ENCODE measurements at places on chromosomes 4 and X. TPM values are rescaled to one million over a fixed set of nuclear protein-coding genes. Genes with fewer than 3 reads are reported as not detected.

DNA sequence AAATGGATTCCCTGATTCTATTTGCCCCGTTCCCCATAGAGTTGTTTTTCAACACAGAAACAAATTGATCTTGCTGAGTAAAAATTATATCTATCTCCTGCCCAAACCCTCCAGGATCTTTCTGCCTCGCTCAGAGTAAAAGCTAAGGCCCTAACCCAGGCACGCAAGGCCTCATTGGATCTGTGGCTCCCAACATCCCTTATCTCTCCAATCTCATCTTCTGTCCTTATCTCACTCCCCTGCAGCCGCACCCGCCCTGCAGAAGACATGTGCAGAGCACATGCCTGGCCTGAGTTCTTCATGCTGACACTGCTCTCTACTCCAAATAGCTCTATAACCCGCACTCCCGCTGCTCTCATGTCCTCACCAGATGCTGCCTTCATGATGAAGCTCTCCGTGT, 543.8 kb upstream of the ZFP42 start:
- no peak for DNase-seq

DNA sequence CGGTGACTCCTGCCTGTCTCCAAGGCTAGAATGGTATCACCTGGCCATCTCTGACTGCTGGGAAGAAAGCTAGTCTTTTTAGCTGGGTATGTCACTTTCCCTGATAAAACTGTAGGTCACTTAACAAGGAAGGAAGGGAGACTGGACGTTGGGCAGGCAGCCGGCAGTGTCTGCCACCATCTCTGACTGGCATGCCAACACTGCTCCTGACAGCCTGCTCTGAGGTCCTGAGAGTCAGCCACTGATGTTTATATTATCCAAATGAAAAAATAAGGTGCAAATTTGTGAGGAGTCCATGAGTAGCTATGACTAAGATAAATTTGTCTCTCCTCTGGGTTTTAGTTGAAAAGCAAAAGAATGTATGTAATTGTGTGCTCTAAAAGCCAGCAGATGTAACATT, 77.2 kb downstream of the SNX25 start:
- DNase-seq: no peak

DNA sequence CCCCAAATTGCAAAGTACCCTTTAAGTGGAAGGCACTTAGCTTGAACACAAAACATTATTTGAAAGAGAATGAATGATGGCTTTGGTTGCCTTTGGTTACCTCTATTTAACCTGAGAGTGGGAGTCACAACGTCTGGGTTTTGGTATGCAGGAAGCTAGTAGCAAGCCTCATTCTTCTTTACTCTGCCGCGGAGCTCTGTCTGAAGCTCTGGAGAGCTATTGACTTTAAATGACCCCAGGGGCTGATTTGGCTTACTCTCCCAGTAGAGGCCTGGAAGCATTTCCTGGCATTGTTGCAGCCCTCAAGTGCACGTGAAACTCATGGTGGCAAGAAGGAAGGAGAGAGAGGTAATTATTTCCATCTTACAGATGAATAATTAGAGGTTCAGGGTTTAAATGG, 81.8 kb upstream of the MAGEA4 start:
- DNase-seq: no peak

DNA sequence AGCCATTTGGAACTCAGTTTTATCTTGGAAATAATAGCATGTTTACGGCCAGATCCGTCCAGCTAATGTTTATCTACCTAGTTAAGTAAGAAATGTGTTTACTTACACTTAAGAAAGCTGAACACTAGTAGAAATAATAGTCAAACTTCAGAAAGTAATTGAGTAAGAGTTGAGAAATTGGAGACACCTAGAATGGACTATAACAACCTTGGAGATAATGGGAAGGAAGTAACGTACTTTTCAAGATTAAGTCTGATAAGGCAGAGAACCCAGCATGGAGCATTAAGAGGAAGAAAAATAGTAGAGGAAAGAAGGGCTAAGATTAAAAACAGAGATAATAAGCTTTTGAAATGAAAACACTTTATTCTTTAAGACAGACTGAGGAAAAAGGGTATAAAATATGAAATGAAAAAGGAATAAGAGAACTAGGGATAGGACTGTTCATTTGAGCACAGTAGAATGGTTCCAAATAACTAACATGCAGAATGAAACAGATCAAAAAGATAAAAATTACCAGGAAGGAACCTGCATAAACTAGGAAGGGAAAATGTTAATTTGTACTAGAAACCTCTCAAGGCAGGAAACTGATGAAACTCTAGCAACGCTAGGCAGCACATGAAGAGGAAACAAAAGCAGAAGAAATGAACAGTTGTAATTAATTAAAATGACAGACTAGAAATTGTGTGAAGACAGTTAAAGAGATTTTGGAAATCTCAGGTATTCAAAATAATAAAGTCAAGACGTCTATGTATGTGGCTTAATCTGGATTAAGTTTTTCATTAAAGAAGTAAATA, 71.7 kb downstream of the FBXW7 start:
- no peak for DNase-seq

DNA sequence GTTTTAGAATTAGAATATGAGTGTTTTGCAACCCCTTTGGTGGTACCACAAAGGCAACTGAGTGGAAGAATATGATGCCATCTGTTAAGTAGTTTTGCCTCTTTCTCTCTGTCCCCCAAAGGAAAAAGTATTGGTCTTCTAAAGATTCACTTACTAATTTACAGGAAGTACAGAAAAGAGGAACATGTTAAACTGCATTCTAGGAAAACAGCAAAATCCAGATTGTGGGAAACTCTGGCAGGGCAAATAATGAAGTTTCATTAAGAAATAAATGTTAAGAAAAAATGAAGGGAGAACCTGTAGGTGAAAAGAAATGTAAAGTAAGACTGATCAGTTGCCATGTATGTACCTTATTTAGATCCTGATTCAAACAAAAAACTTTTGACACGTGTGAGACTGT, 39.3 kb downstream of the NSUN7 start:
- DNase-seq: no peak

- DNase-seq: no peak
Observed at GRCh38 chr4:106038012-106038411, 142.7 kb downstream of the NPNT start.

PF4V1 gene
- 2.3 TPM for polyA plus RNA-seq

NEXMIF gene
- 0.13 TPM for polyA plus RNA-seq

PLP2 gene
- 51.8 TPM for polyA plus RNA-seq

SRPX gene
- polyA plus RNA-seq: 28.7 TPM

EGF gene
- polyA plus RNA-seq: 2.1 TPM

NR0B1 gene
- polyA plus RNA-seq: 0.07 TPM

ABCD1 gene
- polyA plus RNA-seq: 5.7 TPM
